ENCODE measurements at places on chromosomes 16 and 17.

- peak; percentile 80 for DNase-seq
Measured at GRCh38 chr17:38729886-38730525, at the start of gene CISD3. CISD3 (plus strand) TSS chr17:38730341; CDS start chr17:38730359, 18 bp downstream.

GRCh38 chr16:8611886-8612600 is 9.5 kb upstream of the METTL22 start:
- no peak for DNase-seq

GRCh38 chr16:49194537-49195236 is 87.0 kb downstream of the CBLN1 start:
- no peak for DNase-seq

DNA sequence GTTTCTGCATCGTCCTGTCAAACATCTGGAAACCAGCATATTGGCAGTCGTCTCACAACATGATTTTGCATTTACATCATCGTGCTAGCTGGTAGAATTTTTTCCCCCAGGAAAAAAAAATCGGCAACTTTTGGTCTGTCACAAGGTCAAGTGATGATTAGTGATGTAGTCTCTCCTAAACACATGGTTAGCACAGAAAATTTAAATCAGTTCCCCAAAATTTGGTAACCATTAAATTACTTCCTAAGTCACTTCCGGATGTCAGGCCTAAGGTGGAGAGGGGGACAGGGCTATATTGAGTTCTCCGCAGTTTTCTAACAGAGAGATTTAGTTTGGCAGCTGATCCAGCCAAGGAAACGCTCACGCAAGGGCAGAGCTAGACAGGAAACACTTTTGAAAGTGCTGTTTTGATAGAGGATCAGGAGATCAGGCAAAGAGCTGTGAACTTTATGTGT is 271.0 kb upstream of the TBX2 start:
- no peak for DNase-seq

- no peak for DNase-seq
Measured at GRCh38 chr17:1256699-1257098, 13.5 kb upstream of the BHLHA9 start.

GRCh38 chr16:53478965-53479364 is 24.0 kb downstream of the AKTIP start:
- DNase-seq = no peak

GRCh38 chr17:46190763-46191162 is 2.5 kb downstream of the KANSL1 start:
- DNase-seq = no peak
